ENCODE measurements at places on chromosomes 2 and 18.

DNA sequence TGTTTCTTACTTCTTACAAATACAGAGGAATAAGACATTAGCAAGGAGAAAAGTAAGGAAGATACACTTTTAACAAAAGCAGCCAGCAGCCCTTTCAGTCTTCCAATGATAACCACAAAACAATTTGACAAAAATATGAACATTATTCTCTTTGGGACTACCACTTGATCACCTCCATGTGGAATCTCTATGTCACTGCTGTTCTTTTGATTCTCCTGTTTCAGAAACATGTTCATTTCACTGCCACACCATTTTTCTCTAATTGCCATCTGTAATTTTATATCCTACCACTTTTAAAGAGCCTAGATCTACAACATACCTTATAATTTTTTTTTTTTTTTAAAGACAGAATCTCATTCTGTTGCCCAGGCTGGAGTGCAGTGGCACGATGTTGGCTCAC is 10.9 kb downstream of the INO80D start:
- no peak for DNase-seq

DNA sequence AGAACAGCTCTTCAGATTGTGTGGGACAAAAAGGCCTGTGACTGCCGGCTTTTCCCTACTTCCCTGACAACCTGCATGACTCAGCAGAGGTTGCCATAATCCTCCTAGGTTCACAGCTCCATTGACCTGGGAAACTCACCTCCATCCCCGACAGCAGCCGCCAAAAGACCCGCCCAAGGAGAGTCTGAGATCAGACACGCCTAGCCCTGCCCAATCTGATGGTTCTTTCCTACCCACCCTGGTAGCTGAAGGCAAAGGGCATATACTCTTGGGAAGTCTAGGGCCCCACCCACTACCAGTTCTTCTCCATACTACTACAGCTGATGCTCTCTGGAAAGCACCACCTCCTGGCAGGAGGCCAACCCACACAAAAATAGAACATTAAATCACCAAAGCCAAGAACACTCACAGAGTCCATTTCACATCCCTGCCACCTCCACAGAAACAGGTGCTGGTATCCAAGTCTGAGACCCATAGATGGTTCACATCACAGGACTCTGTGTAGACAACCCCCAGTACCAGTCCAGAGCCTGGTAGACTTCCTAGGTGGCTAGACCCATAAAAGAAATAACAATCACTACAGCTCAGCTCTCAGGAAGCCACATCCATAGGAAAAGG is 140.6 kb downstream of the NETO1 start:
- DNase-seq = no peak

DNA sequence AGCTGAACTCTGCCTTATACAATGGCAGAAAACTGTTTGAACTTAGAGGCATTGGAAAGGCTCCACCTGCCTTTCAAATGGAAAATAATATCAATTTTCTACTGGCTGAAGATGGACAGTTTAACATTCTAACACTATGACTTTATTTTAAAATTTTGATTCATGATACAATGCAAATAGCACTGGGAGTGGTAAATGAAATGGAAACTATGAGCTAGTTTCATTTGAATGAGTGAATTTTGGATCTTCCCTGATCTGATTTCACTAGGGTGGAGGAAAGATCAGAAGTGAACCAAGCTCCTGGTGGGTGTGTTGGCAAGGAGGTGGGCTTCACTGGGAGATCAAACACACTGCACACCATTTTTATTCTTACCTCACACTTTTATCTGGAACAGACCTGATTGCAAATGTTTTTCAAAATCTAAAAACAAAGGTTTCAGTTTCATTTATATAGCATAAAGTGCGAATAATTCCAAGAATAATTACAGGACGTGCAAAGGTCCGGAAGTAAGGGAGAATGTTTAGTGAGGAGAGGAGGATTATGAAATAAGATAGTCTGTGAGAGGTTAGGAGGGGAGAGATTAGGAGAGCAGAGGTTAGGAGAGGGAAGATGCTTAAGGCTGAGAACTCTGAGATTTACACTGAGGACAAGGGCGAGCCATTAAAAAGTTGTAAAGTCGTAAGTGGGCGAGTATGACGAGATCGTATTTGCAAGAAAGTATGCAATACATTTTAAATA is 18.6 kb upstream of the MBP start:
- no peak for DNase-seq

GRCh38 chr2:102064679-102065674 is 73.2 kb downstream of the IL1R2 start:
- no peak for DNase-seq

DNA sequence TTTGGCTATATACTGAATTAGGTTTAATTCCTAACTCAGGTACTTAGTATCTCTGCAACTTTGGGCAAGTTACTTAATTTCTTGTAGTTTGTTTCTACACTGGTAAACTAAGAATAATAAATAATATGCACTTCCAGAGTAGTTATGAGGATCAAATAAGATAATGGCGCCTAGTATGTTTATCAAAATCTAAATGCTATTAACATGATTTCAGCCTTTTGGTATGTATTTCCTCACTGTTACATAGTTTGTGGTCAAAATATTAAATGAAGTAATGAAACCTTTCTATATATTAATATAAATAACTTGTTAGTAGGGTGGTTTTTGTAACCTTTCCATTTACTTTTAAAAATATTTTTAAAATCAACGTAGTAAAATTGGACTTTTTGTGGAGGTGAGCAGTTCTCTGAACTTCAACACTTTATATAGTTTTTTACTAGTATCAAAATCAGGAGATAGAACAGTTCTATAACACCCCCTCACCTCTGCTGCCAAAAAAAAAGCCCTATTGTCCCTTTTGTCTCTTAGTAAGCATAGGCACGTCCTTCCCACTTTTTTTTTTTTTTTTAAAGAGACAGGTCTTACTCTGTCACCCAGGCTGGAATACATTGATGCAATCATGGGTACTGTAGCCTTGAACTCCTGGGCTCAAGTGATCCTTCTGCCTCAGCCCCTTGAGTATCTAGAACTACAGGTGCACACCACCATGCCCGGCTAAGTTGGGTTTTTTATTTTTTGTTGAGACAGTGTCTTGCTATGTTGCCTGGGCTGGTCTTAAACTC is 44.8 kb downstream of the RAB3GAP1 start:
- DNase-seq = no peak

- no peak for DNase-seq
Measured at GRCh38 chr2:8394569-8395359, 287.1 kb upstream of the ID2 start.

- no peak for DNase-seq
Measured at GRCh38 chr18:28455971-28456370, 279.0 kb upstream of the CDH2 start.

GRCh38 chr2:59073286-59073685 is 832.2 kb upstream of the FANCL start:
- no peak for DNase-seq

GRCh38 chr2:8615252-8615575 is 66.6 kb upstream of the ID2 start:
- DNase-seq = no peak

DNA sequence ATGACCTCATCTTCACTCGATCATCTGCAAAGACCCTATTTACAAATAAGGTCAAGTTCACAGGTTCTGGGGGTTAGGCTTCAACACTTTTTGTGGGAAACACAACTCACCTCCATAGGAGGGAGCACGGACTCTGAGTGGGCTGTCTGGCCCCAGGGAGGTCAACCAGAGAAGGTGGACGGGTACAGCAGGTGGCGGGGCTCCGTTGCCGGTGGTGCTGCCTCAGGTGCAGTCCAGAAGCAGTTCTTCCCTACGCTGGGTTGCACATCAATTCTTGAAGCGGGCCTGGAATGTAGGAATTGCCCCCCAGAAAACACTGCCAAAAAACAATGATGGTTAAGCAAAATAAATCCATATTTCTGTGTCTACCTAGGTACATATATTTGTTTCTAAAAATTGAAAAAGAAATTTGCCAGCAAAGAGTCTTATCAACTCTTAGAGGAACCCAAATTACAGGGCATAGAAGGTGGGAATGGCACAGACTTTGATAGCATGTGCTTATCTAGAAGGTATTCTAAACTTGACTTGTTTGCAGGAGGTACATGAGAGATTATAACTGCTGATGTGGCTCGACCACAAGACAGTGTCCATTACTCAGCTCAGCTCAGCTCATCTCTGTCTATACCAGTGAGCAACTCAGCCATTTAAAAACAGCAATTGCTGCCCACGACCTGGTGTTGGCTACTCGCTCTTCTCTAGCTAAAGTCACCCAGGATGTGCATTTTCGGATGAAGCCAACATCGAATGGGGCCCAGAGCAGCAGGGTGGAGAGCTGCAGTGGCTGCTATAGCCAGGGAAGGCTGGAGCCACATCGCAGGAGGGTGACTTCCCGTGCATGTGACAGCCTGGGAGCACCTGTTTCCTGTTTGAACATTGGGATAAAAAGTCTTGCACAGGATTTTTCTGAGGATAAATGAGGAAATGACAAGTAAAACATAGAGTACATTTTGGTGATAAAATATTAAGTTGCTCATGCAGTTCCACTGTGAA is 128.7 kb downstream of the RNF144A start:
- DNase-seq = no peak

DNA sequence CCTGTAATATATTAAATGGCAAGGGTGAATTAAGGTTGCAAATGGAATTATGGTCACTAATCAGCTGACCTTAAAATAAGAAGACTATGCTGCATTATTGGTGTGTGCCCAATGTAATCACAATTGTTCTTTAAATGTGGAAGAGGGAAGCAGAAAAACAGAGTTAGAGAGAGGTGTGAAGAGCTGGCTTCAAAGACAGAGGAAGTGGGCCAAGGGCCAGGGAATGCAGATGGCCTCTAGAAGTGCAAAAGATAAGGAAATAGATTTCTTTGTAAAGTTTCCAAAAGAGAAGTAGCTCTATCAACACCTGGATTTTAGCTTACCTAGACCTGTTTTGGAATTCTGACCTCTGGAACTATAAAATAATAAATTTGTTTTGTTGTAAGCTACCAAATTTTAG is 276.0 kb downstream of the LRRTM1 start:
- no peak for DNase-seq

- no peak for DNase-seq
Measured at GRCh38 chr2:96907115-96908041, 37.5 kb upstream of the SEMA4C start.

DNA sequence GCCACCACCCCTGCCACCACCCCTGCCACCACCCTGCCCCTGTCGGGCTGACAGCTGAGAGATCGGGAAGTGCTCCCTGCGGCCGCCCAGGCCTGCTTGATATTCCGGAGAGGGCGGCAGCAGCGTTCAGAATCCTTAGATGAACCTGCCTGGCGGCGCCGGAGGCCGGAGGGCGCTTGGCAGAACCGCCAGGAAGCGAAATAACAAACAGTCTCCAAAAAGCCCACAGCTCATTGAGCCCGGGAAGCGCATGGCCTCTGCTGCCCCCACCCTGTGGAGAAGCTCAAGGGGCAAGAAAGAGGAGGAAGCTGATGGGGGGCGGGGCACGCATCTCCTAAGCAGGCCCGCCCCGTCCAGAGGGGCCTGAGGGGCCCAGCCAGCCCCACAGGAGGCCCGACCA is 92.2 kb upstream of the MBOAT2 start:
- DNase-seq = peak; percentile 80

GRCh38 chr18:73462092-73462491 is 594.3 kb upstream of the NETO1 start:
- no peak for DNase-seq

- DNase-seq = no peak
Measured at GRCh38 chr2:75634945-75635344, 11.6 kb upstream of the MRPL19 start.

GRCh38 chr2:60570251-60570650 is 16.8 kb upstream of the BCL11A start:
- DNase-seq = no peak

- DNase-seq = no peak
Measured at GRCh38 chr2:111219285-111219684, 98.6 kb downstream of the BCL2L11 start.

DNA sequence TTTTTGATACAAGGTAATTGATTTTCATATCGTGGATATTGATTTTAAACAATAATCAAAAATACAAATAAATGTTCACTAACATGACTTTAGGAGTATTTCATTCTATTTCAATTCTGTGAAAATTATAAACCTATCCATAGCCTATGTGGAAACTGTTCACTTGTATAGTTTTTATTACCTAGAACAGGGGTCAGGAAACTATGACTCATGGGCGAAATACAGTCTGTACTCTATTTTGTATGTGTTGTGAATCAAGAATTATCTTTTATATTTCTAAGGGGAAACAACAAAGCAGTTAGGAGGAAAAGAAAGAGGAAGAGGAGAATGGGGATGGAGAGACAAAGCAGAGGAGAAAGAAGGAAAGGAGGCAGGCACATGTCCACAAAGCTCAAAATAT is 181.7 kb upstream of the VRK2 start:
- DNase-seq = no peak

DNA sequence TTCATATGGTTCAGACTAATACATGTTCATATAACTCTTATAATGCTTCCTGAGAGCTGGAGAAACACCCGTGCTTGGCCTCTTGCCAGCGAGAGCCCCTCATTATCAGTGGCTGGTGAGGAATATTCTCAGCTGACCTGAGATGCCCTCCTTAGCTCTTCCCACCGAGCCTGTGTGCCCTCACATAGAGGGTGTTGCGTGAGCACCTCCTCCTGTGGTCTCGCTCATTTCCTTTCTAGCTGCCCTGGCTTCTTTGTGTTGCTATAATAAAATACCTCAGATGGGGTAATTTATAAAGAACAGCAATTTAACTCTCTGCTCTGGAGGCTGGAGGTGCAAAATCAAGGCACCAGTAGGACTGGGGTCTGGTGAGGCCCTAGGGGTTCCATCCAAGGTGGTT is 80.5 kb upstream of the ALKAL2 start:
- no peak for DNase-seq

DNA sequence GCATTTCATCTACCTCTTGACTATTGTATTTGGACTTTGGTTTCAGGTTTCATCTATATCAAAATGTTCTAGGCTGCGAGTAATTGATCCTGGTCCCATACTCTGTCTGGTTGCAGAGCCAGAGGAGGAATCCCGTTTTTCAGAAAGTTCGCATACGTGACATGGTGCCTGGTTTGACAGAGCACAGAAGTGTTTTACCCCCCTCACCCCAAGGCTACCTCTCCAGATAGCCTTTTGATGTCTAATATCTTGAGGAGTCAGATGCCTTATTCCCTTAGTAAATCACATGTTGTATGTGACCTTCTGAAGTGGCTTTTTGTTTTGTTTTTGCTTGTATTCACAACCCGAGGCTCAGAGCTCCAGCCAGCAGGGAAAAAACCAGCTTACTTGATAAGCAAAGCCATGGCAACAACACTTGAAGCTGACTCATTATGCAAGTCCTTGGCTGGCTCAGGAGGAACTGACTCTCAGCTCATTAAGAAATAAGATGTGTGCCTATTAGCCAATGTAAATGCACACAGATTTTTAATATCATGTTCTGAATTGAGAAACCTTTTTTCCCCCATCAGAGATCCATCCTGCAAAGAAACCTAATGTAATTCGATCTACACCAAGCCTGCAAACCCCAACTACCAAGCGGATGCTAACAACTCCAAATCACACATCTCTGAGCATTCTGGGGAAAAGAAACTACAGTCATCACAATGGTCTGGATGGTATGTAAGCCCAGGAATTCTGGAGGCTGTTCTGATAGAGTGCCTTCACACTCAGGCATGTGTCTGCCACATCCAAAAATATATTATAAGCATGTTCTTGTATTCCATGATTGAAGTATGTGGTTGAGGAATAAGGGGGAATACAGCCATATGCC is 41.4 kb downstream of the OXER1 start:
- DNase-seq = no peak

GRCh38 chr2:126449677-126450076 is 206.3 kb upstream of the GYPC start:
- no peak for DNase-seq

- no peak for DNase-seq
Measured at GRCh38 chr18:3305933-3306332, 44.0 kb downstream of the MYL12B start.
